ENCODE measurements at places on chromosomes 16 and 17. TPM values are rescaled to one million over a fixed set of nuclear protein-coding genes. Genes with fewer than 3 reads are reported as not detected.

PPY gene
- not detected for total RNA-seq

GP1BA gene
- not detected for total RNA-seq

EME2 gene
- 30.8 TPM for total RNA-seq

BMERB1 gene
- 0.85 TPM for total RNA-seq

DNA sequence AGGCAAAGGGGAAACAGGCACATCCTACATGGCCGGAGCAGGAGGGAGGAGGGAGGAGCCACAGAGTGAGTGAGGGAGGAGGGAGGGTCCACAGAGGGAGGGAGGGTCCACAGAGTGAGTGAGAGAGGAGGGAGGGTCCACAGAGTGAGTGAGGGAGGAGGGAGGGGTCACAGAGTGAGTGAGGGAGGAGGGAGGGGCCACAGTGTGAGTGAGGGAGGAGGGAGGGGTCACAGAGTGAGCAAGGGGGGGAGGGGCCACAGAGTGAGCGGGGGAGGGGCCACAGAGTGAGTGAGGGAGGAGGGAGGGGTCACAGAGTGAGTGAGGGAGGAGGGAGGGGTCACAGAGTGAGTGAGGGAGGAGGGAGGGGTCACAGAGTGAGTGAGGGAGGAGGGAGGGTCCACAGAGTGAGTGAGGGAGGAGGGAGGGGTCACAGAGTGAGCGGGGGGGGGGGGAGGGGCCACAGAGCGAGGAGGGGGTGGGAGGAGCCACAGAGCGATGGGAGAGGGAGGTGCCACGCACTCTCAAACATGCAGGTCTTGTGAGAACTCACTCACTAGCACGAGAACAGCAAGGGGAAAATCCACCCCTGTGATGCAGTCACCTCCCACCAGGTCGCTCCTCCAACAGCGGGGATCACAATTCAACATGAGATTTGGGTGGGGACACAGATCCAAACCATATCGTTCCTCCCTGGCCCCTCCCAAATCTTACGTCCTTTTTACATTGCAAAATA, 24.3 kb upstream of the CDH15 start:
- no peak for DNase-seq

DNA sequence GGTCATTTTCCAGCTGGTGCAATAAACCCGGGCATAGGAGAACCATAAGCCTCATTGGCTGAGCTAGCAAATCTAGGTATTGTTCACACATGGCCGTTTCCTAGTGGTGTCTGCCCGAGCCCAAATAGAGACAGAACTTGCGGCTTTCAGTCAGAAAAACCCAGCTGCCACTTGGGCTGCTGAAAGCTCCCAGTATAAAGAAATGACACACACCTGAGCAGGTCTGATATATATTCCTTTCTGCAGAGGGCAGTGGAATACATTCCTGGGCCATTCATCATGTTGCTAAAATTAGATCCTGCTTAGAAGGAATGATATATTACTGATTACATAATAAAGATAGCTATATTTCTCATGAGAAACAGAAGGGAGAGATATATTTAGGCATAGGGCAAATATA, 83.9 kb upstream of the IRX5 start:
- no peak for DNase-seq

DNA sequence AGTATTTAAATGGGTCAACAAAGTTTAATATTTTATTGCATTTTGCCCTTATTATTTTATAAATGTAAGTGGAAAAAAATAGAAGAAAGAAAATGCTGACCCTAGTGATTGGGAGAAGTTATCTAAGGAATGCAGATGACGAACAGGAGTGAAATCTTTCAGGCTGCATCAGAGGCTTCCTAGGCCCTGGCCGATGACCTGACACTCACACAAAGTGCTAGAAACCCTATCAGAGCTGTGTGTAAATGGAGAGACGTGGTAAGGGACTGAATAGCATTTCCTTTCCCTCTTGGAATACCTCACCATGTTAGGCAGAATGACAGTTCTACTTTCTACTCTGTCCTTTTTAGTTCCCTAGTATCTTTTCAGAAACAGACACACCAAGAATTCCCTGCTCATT, 44.9 kb upstream of the CNEP1R1 start:
- DNase-seq = no peak

GRCh38 chr16:54503856-54504219, 217.3 kb upstream of the IRX3 start:
- DNase-seq = no peak

DNA sequence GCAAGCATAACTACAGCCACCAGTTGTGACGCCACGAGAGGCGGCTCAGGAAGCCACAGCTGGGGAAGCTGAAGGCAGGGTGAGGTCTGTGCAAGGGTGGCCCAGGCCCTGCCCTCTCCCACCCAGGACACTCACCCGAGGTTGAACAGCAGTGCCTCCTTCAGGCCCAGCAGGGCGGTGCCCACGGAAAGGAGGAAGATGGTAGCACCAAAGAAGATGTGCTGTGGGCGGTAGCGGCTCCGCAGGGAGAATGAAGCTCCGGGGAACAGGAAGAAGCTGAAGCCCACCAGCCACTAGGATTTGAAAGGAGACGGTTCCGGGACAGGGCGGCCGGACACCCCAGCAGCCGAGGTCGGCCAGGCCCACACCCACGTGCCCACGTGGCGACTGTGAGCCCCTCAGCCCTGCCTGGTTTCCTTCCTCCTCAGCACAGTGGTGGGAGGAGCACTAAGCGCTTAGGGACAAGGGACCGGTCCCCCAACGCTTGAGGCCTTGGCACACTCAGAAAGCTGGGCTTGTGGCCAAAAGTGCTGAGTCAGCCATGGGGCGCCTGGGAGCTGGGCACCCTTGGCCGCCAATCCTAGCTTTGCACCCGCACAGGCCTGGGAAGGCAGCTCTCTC, 11.0 kb downstream of the CYB561 start:
- DNase-seq = peak; percentile 51

DNA sequence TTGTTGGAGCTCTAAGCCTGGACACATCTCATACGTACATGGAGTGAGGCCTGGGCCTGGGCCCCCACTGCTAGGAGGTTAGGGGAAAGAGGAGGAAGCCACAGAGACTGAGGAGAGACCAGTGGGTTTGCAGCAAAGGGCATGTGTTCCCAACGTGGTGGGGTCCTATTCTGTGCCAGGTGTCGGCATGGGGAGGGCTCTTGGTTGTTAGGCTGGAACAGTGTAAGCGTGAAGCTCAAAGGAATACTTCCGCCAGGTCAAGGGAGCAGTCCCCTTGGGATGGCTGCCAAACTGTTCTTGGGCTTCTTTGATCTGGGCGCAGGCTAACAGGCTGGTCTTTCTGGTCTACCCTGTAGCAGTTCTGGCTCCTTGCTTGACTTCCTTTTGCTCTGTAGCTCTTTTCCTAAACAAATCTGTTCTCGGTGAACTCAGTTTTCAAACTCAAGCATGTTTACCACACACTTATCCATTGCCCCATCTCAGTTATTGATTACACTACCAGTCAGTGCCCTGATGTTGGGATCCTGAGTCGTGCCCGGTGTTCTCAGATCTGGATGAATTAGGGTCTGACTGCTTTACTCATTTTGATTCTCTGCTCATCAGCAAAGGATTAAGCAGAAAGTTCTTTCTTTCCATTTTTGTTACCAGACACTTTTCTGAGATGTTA, 36.4 kb downstream of the GPT2 start:
- no peak for DNase-seq

GRCh38 chr16:2882650-2883457, at the start of gene FLYWCH2:
TSS of gene FLYWCH2 (plus strand) at chr16:2883215. CDS start at chr16:2896450, 13,235 bp downstream.
- DNase-seq = peak; percentile 99

DNA sequence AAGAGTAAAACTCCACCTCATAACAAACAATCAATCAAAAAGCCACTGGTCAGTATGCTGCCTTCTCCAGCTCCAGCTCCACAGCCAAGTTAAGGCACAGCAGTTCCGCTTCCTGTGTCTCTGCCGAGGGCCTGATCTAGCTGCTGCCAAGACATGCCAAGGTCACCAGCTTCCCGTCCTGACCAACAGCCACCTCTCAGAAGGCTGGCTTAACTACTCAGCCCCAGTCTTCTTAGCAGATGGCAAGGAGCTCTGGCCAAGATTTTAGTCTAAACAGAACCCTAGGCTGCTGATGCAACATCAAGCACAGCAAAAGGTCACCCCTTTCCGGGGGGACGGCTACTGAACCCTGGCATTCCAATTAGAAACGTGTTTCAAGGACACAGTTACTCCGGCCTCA, 17.7 kb upstream of the MNT start:
- no peak for DNase-seq

DNA sequence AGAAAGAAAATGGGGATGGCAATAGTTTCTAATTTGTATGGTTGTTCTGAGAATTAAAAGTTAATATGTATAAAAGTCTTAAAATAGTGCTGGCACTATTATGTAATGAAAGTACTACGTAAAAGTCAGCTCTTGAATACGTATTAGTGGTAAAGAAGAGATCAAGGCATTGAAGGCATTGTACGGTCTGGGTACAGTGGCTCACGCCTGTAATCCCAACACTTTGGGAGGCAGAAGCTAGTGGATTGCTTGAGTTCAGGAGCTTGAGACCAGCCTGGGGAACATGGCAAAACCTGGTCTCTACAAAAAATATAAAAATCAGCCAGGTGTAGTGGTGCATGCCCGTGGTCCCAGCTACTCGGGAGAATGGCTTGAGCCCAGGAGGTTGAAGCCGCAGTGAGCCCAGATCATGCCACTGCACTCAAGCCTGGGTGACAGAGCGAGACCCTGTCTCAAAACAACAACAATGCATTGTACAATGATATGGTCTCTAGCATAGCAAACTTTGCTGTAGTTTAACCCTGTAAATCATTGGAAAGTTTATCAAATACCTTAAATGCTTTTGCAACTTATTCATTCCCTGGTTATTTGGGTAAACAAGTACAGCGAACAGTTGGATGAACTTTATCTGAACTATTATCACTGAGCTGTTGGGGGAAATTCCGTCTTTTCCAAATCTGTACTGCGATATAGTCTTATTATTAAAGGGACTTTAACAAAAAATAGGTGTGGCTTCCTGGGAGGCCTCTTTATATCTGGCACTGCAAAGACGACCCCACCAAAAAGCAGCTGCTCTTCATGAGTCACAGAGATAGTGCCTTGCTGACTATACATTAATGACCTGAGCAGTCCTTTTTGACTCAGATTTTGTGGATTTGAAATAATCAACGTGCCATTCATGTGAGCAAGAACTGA, 73.6 kb downstream of the GPRC5B start:
- no peak for DNase-seq

DNA sequence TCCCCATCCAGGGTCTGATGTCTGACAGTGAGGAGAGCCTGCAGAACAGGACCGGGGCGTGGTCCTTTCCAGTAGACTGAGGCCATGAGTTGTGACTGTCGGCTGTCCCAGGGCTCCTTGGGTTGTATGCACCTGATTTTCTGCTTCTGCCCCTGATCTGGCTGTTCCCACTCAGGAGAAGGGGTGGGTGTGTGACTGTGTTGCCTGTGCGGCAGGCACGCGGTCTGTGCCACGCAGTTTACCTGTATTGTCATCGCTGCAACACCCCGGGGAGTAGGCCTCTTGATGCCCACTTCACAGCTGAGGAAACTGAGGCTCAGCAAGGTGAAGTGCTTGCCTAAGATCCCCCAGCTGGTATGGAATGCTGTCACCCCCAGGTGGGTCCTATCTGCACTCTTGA, 1.4 kb downstream of the CRISPLD2 start:
- DNase-seq = no peak

- no peak for DNase-seq
Measured at GRCh38 chr17:43019418-43019817, 2.8 kb downstream of the VAT1 start.

GRCh38 chr16:25750488-25751216, 58.9 kb downstream of the HS3ST4 start:
- DNase-seq = no peak

DNA sequence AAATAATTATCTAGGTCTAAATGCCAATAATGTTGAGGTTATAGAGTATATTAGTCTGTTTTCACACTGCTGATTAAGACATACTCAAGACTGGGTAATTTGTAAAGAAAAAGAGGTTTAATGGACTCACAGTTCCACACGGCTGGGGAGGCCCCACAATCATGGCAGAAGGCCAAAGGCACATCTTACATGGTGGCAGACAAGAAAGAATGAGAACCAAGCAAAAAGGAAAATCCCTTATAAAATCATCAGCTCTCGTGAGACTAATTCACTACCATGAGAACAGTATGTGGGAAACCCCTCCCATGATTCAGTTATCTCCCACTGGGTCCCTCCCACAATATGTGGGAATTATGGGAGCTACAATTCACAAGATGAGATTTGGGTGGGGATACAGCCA, 2.9 kb upstream of the KATNB1 start:
- no peak for DNase-seq

DNA sequence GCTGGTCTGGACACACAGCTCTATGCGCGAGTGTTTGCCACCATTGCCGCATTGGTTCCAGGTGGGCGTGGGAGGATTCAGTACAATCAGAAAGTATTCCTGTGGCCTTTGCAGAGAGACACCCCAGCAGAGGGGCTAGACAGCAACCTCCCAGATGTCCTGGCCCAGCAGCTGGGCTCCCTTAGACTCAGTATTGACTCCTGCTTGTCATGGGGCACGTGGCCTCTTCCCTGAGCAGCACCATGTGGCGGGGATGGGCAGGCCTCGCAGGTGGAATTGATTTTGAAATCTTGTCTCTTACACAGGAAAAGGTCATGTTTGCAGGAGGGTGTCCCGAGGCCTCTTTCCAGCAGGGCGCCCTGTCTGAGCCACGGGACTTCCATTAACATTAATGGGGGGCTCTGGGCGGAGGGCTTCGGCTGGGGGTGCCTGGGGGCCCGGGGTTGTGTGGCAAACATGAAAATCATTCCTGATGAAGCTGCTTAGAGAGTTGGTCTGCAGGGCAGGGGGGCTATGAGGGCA, 96.4 kb downstream of the C16orf78 start:
- no peak for DNase-seq

GRCh38 chr17:83012200-83012785, 67.1 kb upstream of the METRNL start:
- DNase-seq = no peak

- DNase-seq = no peak
Measured at GRCh38 chr16:24776501-24777220, 47.2 kb downstream of the TNRC6A start.

- no peak for DNase-seq
Measured at GRCh38 chr17:80998118-80998747, 6.6 kb downstream of the CHMP6 start.

DNA sequence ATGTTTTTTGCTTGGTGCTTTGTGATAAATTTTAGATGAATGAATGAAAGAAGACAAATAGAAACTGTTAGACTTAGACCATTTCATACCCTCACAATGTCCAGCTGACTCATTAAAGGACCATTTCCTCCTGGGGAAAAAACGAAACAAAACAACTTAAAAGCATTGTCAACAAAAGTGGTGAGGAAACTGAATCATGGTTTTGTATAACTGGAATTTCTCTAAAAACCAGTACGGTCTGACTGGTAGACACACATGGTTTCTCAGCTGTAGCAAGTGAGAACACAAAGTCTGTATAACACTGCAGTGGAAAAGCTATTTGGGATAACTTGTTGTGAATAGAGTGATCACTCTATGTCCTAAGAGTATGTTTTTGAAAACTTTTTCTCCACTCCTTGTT, 5.3 kb upstream of the DDX52 start:
- DNase-seq = no peak

Data from CD4-positive, alpha-beta T cell (primary cell).